ENCODE measurements at places on chromosomes 1 and 21.

GRCh38 chr1:21082073-21082472 lies 94.6 kb downstream of the EIF4G3 start:
- no peak for DNase-seq

DNA sequence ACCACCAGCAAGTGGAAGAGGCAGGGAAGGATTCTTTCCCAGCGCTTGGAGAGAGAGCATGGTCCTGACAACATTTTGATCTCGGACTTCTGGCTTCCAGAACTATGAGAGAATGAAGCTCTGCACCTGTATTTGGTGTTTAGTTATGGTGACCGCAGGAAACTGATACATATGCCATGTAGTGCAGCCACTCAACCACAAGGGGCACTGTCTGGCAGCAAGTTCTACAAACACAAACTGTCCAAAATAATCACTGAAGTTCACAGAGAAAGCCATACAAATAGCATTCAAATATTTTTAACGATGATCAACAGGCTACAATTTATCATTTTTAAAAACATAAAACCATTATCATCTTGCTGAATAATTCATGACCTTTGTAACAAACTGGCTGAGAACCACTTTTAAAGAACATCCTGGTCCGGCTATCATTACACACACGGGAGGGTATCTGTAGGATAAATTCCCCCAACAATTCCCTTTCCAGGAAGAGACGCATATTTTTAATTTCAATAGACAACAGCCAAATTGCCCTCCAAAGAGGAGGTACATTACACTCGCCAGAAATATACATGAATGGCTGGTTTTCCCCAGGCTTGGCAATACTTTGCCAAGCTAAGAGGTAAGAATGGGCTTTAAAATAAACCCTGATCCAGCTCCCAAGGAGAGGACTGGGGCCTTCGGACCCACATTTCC lies 9.2 kb upstream of the CBR3 start:
- no peak for DNase-seq

DNA sequence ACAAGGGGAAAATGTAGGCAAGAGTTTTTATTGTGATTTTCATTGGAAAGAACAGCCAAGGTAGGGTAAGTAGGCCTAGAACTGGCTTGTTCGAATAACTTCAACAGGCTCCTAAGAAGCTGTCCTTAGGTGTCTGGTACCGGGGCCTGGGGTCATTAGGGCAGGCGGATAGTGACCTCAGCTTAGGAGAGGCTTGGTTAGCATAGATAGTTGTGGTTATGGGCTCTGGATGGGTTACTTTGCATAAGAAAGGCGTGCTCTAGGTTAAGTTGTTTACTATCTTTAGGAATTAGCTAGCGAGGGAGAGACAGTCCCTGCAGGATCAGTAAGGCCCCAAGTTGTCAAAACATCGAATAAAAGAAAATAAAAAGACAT lies 20.7 kb upstream of the HPCAL4 start:
- DNase-seq, result no peak

DNA sequence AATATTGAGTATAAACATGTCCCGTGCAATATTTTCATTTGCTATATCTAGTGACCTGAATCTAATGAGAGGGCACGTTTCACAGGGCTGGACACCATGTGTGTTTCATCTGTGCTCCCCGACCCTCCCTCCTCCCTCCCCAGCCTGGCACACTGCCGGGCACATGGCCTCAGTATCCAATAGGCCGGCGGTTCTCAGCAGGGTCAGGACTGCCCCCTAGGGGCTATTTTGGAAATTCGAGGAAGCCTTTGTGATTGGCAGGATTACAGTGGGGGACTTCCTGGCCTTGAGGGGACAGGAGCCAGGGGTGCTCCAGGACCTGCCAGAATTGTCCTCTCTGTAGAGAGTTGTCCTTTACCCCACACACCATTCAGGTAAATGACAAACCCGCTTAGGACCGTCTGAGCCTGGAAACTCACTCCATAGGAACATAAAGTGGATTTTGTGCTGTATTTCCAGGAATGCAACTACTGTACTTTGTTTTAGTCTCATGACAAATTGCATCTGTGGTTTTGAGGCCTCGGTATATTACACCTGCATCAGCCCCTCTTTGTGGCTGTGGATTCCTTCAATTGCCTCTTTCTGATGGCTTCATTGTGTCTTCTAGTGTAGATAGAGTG lies 109.5 kb upstream of the SIM2 start:
- peak; percentile 16 for DNase-seq

GRCh38 chr21:14453339-14454015 lies 70.5 kb upstream of the HSPA13 start:
- no peak for DNase-seq

- peak; percentile 8 for DNase-seq
Measured at GRCh38 chr1:26363549-26364448, 8.8 kb downstream of the ZNF683 start.

DNA sequence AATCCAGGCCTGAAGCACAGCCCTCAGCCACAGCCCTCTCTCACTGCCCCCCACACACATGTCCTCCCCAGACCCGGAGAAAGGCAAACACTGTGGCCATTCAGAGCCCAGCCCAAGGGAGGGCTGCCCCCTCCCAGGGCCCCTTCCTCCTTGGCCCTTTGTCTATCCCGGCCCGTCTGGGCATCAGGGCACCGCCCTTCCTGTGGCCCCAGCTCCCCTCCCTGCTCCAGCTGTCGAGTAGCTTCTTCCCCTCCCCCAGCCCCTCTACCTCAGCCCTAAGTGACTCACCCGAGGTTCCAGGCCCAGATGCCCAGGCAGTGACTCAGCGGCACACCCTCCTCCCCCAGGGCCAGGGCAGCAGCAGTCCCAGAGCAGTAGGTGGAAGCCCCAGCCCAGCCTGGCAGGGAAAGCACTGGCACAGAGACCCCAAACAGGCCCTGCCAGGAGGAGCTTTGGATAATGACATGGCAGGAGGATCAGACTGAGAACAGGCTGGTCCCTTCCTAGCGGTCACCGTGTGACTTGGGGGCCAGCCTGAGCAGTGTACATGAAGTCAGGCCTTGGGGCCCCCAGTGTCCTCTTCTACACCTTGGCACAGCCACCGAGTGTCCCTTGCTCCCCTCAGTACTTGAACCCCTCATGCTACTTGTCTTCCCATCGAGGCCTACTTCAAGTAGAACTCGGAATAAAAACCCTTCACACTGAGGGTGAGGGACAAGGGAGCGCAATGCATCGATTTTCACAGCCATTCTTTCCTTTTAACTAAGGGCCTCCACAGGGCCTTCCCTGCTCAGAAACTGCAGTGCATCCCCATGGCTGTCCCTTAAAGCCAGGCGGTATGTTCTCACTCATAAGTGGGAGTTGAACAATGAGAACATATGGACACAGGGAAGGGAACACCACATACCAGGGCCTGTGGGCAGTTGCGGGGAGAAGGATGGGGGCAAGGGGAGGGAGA lies 1.0 kb upstream of the S100A2 start:
- peak; percentile 98 for DNase-seq

GRCh38 chr1:236066828-236067386 lies 2.0 kb upstream of the NID1 start:
- no peak for DNase-seq

- DNase-seq, result no peak
Measured at GRCh38 chr1:65289449-65289848, 19.9 kb upstream of the DNAJC6 start.

DNA sequence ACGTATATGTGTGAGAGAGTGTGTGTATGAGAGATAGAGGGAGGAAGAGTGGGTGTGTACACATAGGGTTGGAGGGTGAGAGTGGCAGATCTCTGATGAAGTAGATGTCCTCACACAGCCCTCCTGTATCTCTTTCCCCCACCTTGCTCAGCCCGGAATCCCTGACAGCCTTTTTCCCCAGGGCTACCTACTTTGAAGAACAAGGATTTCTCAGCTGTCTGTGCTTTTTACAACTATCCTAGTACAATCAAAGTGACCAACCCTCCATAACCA lies 29.1 kb upstream of the CADM3 start:
- DNase-seq, result no peak

DNA sequence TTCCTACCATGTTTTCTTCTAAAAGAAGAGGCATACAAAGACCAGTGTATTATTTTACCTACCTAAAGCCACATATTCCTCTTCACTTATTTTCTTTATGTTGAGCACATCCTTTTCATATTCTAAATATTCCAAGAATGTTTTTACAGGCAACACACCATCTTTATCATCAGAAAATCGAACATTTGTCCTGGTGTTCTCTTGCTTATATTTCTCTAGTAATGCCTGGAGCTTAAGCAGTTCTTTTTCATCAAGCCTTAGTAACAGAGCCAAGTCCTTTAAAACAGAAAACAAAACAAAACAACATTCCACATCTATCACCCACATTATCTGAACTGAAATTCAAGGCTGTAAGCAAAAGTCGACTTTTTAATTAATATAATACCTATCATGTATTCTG lies 88.7 kb downstream of the IARS2 start:
- DNase-seq, result no peak

DNA sequence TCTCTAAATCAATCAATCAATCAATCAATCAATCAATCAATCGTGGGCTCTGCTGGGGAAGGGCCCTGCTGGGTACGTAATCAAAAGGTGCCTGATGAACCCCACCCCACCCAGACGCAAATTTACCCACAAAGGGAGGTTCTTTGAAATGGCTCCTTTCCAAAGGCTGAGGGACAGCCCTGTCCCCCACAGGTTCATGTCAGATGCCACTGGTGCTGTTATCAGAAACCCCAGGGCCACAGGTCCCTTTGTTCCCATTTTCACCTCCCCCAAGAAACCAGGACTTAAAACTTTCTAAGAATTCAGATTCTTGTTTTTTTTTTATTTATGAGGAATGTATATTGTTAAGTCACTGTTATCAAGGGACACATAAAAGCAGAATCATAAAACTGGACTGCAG lies 14.2 kb downstream of the CHRNB2 start:
- DNase-seq, result no peak

DNA sequence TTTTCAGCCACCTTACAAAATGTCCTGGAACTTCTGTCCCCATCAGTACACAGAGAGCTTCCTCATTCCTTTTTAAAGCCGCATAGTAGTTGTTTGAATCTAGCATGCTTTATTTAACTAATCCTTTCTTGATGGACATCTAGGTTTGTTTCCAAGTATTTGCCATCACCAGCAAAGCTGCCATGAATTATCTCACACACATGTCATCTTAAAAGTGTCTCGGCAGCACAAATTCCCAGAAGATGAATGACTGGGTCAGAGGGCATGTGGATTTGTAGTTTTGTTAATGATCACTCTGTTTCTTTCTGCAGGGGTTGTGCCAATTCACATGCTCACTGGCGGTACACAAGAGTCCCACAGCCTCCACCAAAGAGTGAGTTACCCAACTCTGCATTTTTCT lies 68.3 kb downstream of the CLIC6 start:
- DNase-seq, result no peak

Data from SHP77 treated with DMSO at 0.1 percent for 48 hours (cell line).